ENCODE measurements at places on chromosomes 1 and 21. TPM values are rescaled to one million over a fixed set of nuclear protein-coding genes. Genes with fewer than 3 reads are reported as not detected.

MYBPH gene
- not detected for total RNA-seq

ABCA4 gene
- total RNA-seq = 0.82 TPM

KCNJ15 gene
- not detected for total RNA-seq

GJB4 gene
- total RNA-seq = not detected

TSPEAR gene
- not detected for total RNA-seq

ACTA1 gene
- total RNA-seq = 0.41 TPM

MAN1C1 gene
- 5.3 TPM for total RNA-seq

HES3 gene
- total RNA-seq = not detected

DNA sequence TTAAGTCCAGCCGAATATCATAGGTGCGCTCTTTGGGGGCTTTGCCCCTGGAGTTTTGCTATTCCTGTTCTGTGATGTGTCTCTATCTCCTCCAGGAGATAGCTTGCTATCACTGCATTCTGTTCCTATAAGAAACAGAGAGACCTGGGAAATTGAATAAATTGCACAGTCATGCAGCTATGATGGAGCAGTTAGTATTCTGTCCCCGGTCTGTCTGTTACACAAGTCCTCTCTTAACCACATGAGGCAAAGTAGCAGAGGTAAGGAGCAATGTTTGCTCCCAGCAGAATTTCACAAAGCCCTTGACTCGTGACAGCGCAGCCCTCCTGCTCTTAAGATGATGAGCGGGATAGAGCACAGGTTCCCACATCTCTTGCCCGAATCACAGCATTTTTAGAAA is 63.9 kb upstream of the GRHL3 start:
- DNase-seq = no peak

GRCh38 chr1:34663031-34663430 is 91.8 kb upstream of the GJB5 start:
- DNase-seq = no peak

DNA sequence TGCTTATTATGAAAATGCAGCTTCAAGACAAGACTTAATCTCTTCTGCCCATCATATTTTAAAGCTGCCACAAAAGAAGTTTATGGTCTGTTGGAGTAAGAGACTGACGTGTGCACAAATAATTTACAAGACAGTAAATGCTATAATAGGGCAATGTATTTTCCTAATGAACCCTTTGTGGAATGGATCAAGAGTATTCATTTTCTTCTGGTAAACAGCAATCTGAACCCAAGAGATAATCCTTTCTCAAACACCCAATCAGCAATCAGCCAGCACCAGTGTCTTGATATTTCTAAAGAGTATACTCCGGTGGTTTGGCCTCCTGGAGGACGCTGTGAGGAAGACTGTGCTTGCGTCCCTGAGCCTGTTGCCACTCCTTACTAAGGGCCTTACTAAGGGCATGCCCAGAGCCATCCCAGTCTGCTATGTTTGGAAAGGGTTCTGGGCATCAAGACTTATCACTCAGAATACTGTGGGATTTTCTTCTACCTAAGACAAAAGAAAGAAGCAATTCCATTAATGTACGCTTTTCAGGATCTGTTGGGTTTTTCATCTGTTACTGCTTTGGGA is 48.8 kb upstream of the LRRC8D start:
- no peak for DNase-seq

- DNase-seq = no peak
These were observed 623 bp upstream of the BGLAP start for GRCh38 chr1:156241311-156241811.

DNA sequence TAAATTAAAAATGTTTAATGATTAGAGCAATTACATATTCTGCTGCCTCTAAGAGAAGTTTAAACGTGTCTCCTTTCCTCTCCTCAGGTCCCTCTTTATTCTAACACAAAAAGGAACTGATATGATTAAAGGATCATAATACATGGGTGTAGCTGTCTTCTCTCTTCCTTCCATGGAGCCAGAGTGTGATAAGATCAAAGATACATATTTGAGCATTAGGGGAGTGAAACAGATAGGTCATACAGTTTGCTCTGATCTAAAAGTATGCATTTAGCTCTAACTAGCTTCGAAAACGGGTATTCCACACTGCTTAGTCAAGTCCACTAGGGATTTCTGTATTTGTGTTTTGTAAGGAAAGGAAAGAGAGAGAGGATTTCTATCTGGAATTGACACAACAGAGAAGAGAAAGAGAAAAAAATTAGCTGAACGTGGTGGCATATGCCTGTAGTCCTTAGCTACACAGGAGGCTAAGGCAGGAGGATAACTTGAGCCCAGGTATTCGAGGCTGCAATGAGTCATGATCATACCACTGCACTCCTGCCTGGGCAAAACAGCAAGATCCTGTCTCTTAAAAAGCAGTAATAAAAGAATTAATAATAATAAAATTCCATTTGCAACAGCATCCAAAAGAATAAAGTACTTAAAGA is 63.1 kb downstream of the CDC42BPA start:
- DNase-seq = no peak

DNA sequence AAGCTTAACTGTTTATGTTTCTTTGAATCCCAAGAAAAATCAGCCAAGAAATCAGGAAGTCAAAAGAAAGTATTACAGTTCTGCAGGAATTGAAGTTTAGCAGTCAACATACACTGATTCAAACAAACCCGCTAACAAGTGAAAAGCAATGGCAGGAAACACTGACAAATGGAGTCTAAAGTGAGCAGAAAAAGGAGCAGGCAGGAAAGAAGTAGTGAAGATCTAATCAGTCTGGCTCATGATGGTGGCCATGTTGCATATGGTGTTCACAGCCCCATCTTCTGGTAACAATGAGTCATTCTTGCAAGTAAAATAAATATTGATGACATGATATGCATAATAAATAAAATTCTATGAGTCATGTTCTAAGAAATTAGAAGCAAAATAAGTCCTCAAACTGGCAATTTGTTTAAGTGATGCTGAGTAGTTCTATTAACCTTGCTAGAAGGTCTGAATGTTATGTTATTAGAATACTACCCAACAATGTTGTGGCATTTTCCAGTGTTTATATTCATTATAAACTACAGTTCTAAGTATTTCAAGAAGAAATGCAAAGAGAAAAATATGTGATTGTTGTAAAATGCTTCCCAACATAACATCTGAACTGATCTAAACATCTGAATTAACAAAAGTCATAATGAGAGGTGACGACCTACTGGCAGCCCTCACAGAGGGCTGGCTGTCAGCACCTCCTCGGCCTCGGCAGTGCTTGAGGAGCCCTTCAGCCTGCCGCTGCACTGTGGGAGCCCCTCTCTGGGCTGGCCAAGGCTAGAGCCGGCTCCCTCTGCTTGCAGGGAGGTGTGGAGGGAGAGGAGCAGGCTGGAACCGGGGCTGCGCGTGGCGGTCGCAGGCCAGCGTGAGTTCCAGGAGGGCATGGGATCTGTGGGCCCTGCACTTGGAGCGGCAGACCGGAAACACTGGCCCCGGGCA is 5.7 kb upstream of the ACBD6 start:
- DNase-seq = no peak

DNA sequence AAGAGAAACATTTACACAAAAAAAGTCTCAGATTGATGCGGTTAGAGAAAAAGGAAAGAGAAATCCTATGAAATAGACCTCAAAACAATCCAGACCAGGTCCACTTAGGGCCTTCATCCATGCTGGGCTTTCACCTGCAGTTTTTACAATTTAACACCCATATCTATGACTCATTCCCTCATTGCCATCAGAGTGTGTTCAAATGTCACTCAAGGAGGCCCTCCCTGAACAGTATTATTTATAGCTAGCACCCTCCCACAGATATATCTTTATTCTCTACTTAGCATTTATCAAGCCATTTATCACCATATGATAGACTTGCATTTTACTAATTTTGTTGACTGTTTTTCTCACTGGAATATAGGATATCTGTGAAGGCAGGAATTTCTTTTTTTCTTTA is 824 bp upstream of the KRTAP21-3 start:
- DNase-seq = no peak

DNA sequence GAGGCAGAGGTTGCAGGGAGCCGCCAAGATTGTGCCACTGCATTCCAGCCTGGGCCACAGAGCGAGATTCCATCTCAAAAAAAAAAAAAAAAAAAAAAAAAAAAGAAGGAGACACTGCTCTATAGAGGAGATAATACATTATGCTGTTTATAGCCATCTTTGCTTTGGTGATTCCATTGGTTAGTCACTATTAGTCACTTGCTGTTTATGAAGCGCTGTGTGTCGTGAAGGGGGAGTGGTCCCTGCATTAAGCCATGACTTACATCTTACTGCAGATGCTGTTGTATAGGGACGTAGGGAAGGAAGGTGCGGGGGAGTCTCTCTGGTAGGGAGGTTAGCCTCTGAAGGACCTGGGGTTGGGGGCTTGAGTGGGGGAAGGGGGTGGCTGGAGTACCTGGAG is 48.3 kb downstream of the HUNK start:
- DNase-seq = no peak

DNA sequence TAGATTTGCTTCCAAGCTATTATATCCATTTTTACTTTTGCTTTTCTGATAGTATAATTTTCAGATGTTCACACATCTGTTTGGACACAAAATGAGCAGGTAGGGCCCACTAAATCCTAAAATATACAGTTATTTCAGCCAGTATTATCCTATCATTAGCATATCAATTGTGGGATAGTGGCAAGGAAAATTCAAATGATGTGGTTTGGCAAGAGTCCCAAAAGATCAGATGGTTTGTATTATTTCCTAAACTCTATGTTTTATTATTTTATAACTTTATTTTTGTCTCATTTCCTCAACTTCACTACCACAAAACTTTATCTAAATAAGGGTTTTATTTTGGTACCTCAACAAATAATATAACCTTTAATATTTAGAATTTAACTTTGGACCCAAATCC is 1659.6 kb downstream of the NCAM2 start:
- no peak for DNase-seq

DNA sequence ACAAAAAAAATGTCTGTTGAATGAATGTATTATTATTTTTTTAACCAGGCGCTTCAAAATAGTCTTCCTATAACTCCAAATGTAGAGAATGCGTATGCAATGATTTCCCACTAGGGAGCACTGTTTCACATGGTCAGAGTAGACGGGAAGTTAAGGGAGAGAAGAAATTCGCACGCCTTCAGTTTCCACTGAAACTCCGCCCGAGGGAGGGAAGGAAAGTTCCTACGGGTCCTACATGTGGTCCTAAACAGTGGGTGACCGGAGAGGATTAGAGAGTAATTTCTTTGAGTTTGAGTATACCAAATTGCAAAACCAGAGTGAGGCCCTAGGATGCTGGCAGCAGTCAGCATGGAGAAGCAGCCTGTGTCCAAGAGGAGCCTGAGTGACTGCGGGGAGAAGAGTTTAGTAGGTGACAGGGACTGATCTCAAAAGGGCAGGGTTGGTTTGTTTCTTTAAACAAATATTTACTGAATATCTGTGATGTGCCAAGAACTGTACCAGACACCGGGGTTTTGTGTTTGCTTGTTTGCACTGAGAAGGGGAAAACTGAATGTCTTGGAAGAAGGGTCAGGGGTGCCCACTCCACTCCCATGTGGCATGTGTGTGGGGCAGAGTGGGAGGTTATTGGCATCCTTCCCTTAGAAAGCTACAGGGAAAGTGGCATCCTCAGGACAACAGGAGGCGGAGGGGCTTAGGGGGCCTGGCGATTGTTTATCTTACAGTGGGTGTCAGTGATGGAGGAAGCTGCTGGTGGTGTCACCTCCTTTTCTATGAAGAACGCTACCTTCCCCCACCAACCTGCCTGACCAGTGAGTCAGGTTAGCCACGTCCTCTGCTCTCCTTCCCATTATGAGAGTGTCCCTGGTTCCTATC is 22.8 kb downstream of the RNU5D-1 start:
- DNase-seq = peak; percentile 55

DNA sequence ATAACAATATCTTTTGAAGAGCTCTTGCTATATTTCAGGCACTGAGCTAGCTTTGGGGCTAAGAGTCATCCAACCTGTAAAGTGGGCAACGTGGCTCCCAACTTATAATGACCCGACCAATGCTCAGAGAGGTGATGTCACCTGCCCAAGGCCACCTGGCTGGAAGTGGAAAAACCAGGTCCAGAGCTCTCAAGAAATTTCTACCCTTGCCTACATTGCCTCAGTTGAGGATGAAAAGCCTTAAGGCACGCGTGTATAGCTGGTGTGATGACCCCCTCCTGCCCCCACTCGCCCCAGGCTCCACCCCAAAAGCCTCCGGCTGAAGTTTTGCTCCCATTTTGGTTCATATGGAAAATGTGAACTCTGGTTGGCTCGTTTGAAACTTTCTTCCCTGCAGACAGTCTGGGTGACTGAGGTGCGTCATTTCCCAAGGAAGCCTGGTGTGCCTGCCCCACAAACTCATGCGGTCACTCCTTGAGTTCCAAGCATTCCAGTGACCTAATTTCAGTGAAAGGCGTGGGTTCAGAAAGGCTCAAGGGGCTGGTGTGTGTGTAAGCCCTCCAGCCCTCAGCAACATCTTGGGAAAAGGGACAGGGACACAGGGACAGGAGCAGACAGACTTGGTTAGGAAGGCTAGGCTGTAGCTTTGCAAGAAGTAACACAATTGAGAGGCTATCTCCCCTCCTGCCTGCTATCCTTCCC is 20.5 kb downstream of the HTR1D start:
- DNase-seq = no peak

DNA sequence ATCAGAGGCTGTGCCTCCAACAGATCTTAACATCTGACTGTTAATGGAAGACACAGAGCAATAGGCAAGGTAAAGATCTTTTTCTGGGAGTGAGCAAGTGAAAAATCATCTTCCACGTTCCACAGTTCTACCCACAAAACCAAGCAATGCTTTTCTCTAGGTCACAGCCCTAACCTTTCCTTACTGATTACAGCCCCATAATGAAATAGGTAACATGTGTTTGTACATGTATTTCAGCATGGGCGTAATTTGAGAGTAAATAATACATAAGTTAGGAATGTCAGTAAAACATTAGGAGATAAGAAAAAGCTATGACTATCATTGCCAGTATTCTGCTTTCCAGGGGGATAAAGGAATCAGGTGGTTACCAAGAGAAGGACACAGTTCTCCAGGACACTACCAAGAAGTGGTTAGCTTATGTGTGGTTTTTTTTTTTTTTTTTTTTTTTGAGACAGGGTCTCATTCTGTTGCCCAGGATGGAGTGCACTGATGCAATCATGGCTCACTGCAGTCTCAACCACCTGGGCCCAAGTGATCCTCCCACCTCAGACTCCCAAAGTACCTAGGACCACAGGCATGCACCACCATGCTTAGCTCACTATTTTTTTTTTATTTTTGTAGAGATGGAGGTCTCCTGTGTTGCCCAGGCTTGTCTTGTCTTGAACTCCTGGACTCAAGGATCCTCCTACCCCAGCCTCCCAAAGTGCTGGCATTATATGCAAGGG is 72.0 kb downstream of the DAP3 start:
- DNase-seq = no peak

DNA sequence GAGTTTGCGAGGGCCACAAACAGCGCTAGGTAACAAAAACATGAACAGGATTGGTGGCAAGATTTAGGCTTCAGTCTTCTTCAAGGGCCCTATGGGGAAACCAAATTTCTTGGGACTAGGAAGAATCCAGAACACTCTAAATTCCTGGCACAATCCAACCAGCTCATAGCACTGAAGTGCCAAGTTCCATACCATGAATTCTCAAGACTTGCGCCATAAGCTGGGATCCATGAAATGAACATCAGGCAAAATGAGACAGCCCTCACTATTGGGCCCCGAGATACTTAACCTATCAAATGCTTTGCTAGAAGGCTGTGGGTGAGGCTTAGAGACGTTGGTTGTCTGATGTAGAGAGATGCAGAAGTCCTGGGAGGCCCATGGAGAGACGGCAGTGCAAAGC is 322.1 kb downstream of the PAPPA2 start:
- DNase-seq = no peak

- no peak for DNase-seq
These were observed 50.7 kb downstream of the GALNT2 start for GRCh38 chr1:230117694-230118093.
